ENCODE measurements at places on chromosomes 5 and 9. TPM values are rescaled to one million over a fixed set of nuclear protein-coding genes. Genes with fewer than 3 reads are reported as not detected.
A peak's percentile ranks its signal among the peaks of the same experiment; 100 is the strongest.

DNA sequence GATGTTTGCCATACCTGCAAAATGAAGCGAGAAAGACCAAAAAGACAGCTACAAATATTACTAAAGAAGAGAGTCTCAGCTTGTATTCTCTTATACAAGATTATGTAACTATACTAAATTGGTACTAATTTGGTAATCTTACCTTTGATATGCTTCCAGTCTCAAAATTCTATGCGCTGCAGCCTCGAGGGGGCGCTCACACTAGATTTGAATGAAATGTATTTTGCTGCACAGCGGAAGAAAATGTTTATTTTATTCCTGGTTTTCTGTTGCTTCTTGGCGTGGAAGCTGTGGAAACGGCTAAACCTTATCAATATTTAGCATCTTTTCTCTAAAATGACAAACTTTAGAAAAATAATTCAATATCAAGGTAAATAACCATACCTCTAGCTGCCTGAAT, 267.0 kb upstream of the NUDT12 start:
- H3K4me3 ChIP-seq = no peak overlapping the region
- H3K27me3 ChIP-seq = no peaks in the 10 kb centered on the region
- H3K36me3 ChIP-seq = no peaks in the 10 kb centered on the region
- H3K27ac ChIP-seq = no peak overlapping the region
- H3K4me1 ChIP-seq = no peaks in the 10 kb centered on the region
- DNase-seq = no peak

DNA sequence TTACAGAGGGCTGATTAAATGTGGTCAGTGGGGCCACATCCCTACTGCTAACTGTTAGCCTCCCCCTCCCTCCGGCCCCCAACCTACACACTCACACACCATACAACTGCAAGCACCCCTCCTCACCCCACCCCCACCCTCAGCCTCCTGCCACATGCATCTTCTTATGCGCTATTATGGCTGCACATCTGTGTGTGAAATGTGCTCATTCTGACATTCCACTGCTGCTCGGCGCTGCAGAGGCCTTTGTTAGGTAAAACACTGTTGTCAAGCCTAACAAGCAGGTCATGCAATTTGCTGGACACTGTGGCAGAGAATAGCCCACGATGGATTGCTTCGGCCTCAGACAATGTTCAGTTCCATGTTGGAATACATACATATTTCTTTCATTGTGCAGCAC, 173.6 kb downstream of the NR2F1-AS1 start:
- no peaks in the 10 kb centered on the region for H3K4me1 ChIP-seq
- H3K36me3 ChIP-seq = no peaks in the 10 kb centered on the region
- no peaks in the 10 kb centered on the region for H3K27me3 ChIP-seq
- no peak for DNase-seq

The ABHD17B gene
- total RNA-seq = 13.0 TPM

The CARD9 gene
- 1.1 TPM for total RNA-seq

GRCh38 chr5:57448751-57449150, 33.9 kb downstream of the ACTBL2 start:
- no peak overlapping the region for H3K4me3 ChIP-seq
- no peak overlapping the region for H3K27ac ChIP-seq
- no peak for DNase-seq

DNA sequence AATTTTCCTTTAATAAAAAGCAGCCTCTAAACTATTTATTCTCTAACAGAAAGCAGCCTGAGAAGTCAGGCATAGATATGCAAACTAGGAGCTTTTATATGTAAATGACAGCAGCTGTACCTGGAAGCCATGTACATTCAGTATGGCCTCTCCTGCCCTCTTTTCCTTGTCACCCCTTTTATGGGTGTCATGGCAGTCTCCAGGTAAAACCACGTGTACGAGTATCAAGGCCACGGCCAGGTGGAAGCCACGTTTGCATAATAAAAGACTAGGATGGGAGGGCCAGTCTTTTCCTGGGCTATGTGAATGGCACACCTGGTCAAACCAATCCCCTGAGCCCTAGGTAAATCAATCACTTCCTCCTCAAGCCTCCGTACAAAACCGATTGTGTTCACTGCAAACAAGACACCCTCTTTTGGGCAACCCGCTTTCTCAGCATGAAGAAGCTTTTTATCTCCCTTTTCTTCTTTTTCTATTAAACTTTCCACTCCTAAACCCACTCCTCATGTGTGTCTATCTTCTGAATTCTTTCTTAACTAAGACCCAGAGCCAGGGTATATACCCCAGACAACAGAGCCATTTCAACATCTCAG, 419.5 kb upstream of the CTNND2 start:
- no peaks in the 10 kb centered on the region for H3K4me1 ChIP-seq
- H3K4me3 ChIP-seq = no peak overlapping the region
- H3K36me3 ChIP-seq = no peaks in the 10 kb centered on the region
- no peaks in the 10 kb centered on the region for H3K27me3 ChIP-seq

GRCh38 chr5:34008802-34009201, 952 bp upstream of the AMACR start:
- peak overlapping the region; percentile 93 for H3K27ac ChIP-seq
- no peaks in the 10 kb centered on the region for H3K27me3 ChIP-seq
- H3K4me1 ChIP-seq = no peaks in the 10 kb centered on the region
- no peak for DNase-seq

DNA sequence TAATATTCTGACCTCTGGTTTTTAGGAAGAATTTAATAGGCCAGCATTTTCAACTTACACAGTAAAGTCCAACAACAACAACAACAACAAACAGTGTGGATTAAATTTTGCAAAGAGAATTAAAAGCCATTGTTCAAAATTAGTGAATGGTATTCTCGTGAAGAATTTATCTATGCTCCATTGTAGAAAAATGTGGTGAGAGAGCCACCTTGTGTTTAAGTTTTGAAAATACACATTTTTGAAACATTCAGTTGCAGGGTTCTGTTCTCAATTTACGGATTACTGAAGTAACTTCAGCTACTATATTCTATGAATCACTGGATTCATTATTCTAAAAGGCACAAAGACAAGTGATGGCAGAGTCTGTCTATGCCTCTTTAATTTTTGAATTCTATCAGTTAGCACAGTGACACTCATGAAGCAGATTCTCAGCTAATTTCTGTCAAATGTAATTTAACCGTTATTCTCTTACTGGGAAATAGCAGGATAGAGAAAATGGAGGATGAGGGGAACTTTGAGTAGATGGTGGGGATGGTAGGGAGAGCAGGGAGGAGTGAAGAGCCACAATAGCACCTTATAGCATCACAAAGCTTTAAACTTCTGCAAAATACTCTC, 11.0 kb downstream of the CCDC152 start:
- no peak for DNase-seq
- H3K4me1 ChIP-seq = no peaks in the 10 kb centered on the region
- no peaks in the 10 kb centered on the region for H3K36me3 ChIP-seq
- no peak overlapping the region for H3K4me3 ChIP-seq
- H3K27ac ChIP-seq = no peak overlapping the region
- no peaks in the 10 kb centered on the region for H3K27me3 ChIP-seq

- H3K4me1 ChIP-seq = peaks cover 55% of the 10 kb centered on the region
- H3K36me3 ChIP-seq = no peaks in the 10 kb centered on the region
- H3K27ac ChIP-seq = peak overlapping the region; percentile 25
- no peak overlapping the region for H3K4me3 ChIP-seq
Measured at GRCh38 chr5:127959152-127959764, 124.3 kb upstream of the SLC12A2 start.

DNA sequence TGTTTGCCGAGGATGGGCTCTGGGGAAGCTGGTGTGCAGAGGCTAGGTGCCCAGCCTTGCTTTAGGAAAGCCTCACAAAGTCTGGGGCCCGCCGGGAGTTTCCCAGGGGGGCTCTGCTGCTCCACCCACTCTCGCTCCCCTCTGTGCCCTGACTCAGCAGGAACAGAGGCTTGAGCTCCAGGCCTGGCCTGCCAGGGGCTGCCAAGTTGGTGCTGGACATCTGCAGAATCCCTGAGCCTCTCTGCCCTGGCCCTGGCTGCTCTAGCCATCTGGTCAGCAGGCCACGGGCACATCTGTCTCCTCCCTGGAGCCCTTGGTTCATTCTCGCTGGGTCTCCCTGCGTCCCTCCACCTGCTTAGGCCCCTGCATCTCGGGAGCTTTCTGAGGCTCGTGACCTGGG, 647 bp upstream of the ADAMTSL2 start:
- DNase-seq = no peak
- H3K4me3 ChIP-seq = peak overlapping the region; percentile 33
- H3K27me3 ChIP-seq = no peaks in the 10 kb centered on the region

DNA sequence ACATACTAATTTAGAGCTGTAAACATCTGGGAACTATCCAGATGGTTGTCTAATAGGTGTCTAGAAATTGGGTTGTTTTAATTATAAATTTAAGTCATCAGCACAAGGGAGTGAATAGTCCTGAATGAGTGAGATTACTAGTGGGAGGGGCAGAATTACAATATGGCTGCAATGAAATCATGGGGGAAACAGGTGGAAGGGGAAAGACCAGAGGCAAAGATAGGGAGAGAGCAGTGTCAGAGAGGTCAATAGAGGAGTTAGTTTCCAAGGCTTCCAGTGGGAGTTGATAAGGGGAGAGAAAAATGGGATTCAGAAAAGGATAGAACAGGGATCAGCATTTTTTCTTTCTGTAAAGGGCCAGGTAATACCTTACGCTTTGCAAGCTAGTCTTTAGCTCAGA, 8.9 kb downstream of the AK6 start:
- no peak overlapping the region for H3K4me3 ChIP-seq
- no peaks in the 10 kb centered on the region for H3K27me3 ChIP-seq
- no peak for DNase-seq
- H3K4me1 ChIP-seq = no peaks in the 10 kb centered on the region
- H3K27ac ChIP-seq = no peak overlapping the region

The FSD1L gene
- total RNA-seq = 1.7 TPM

The TSLP gene
- total RNA-seq = 1.8 TPM

The FLT4 gene
- 4.2 TPM for total RNA-seq

The KCNN2 gene
- total RNA-seq = 22.4 TPM

DNA sequence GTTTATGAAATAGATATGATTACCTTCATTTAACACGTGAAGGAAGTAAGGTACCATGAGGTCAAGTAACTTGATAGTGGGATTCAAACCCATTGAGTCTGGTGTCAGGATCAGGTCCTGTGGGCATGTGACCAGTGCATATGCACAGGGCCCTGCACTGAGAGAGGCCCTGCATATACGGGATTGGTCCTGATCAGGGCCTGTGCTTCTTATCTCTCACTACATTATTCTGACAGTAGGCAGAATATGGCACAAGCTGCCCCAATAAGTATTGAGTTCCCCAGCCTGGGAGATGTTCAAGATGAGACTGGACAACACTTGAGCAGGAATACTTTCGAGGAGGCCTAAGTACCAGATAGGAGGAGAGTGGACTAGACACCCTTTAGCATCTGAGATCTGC, 44.0 kb downstream of the GALNT10 start:
- H3K4me1 ChIP-seq = no peaks in the 10 kb centered on the region
- no peaks in the 10 kb centered on the region for H3K27me3 ChIP-seq
- DNase-seq = no peak
- no peaks in the 10 kb centered on the region for H3K36me3 ChIP-seq
- no peak overlapping the region for H3K27ac ChIP-seq
- H3K4me3 ChIP-seq = no peak overlapping the region

DNA sequence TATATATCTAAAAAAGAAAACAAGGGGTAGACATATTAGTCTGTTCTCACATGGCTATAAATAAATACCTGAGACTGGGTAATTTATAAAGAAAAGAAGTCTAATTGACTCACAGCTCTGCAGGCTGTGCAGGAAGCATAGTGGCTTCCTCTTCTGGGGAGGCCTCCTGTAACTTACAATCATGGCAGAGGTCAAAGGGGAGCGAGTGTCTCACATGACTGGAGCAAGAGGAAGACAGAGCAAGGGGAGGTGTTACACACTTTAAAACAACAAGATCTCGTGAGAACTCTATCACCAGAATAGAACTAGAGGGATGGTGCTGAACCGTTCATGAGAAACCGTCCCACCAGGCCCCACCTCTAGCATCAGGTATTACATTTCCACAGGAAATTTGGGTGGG, 616.8 kb downstream of the TLE4 start:
- no peaks in the 10 kb centered on the region for H3K36me3 ChIP-seq
- no peak overlapping the region for H3K4me3 ChIP-seq
- no peaks in the 10 kb centered on the region for H3K4me1 ChIP-seq
- no peak overlapping the region for H3K27ac ChIP-seq

- H3K4me1 ChIP-seq = no peaks in the 10 kb centered on the region
- H3K36me3 ChIP-seq = no peaks in the 10 kb centered on the region
- H3K27me3 ChIP-seq = no peaks in the 10 kb centered on the region
- no peak overlapping the region for H3K4me3 ChIP-seq
Measured at GRCh38 chr9:69932901-69933300, 110.7 kb upstream of the MAMDC2 start.

The TMC1 gene
- not detected for total RNA-seq

DNA sequence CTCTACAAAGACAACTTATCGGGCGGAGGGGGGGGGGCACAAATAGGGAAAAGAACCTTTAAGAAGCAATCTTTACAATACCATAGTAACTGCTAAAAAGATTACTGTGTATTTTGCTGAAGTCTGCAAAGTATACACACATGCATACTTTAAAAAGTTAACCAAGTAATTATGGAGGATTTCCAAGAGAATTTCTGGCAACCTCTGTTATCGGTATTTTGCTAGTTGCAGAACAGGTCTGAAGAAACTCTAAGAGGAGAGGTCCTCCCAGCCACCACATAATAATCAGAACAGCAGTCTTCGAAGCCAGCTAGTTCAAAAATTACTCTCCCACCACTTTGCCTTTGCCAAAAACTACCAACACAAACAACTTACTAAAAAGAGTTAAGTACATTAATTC, 56.1 kb downstream of the UBAP2 start:
- no peak overlapping the region for H3K4me3 ChIP-seq
- H3K27me3 ChIP-seq = no peaks in the 10 kb centered on the region
- no peak for DNase-seq
- H3K4me1 ChIP-seq = no peaks in the 10 kb centered on the region
- H3K27ac ChIP-seq = no peak overlapping the region

DNA sequence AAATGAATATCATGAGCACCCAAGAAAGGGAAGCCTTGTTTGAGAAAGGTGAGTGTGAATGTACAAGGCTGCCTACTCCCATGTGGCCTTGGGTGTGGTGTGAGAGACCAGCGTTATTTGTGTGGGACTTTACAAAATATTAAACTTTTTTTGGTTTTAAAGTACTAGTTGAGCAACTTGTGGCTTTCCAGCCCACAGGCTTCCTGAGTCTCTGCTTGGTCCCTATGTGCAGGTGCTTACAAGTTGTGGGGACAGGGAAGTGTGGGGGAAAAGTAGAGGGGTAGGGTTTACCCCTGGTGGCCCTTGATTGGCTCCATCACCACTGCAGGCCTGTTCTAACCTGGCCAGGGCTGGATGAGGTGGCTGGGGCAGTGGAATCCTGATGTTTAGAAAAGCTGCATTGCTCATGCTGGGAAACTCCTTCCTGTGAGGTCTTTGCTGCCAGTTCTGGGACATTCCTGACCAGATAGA, 19.7 kb downstream of the PTTG1 start:
- no peak for DNase-seq
- H3K27ac ChIP-seq = no peak overlapping the region
- H3K4me1 ChIP-seq = no peaks in the 10 kb centered on the region

The ZCCHC7 gene
- total RNA-seq = 8.1 TPM

The LRRC70 gene
- 2.1 TPM for total RNA-seq

GRCh38 chr5:87886164-87886563, 382.5 kb downstream of the TMEM161B start:
- H3K27ac ChIP-seq = no peak overlapping the region
- H3K36me3 ChIP-seq = no peaks in the 10 kb centered on the region
- no peaks in the 10 kb centered on the region for H3K4me1 ChIP-seq
- no peak for DNase-seq
- H3K4me3 ChIP-seq = no peak overlapping the region
- no peaks in the 10 kb centered on the region for H3K27me3 ChIP-seq
